ENCODE measurements at places on chromosomes 16 and 17.

DNA sequence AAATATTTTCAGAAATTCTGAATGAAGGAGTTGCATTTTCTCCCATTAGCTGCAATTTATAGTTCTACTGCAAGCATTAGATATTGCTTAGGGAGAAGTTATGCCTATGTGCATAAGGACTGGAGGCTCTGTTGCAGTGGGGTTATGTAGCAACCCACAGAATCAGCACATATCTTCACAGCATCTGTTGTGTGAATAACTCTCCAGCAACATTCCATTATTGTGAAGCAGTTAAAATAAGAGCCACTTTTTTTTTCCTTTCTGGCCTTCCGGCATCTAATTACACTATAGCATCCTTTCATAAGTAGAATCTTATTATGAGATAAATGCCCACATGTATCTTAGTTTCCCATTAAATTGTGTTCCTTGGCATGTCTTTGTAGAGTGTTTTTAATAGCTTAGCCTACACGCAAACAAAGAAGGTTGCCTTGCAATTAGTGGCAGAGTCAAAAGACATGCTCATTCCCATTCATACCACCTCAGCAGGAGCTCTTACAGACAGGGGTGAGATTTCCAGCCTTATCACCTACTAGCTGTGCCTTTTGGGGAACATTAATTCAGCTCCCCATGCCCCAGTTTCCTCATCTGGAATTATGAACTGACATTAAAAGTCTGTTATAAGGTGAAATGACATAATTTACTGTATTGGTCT is 596.0 kb upstream of the GOT2 start:
- DNase-seq: peak; percentile 11

- peak; percentile 53 for DNase-seq
These were observed 532 bp downstream of the KDM6B start for GRCh38 chr17:7834542-7834956.

GRCh38 chr16:29315046-29315445 is 91.5 kb downstream of the NPIPB11 start:
- DNase-seq: no peak

DNA sequence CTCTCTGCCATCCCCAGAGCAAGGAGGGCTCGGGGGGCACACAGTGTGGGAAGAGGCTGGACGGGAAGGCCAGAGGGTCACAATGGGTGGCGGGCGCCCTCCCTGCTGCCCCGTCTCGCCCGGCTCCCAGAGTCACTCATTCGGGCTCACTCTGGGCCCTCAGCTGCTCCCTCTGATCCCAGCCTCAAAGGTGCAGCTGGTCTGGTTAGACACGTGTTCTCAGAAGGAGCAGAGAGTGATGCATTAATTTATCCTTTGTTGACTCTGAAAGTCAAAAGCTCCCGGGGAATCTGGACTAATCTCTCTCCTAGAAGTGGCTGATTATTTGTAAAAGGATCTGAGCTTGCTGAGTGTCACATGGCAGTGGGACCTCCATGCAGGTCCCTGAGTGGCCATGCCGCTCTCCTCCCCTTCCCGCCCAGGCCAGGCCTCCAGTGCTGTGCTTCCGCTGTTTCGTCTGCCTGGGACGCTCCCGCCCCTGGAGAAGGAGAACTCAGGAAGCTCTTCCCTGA is 87.5 kb downstream of the SEC14L1 start:
- DNase-seq: no peak
